ENCODE measurements at places on chromosomes 1 and 21. TPM values are rescaled to one million over a fixed set of nuclear protein-coding genes. Genes with fewer than 3 reads are reported as not detected.
A peak's percentile ranks its signal among the peaks of the same experiment; 100 is the strongest.

- H3K36me3 ChIP-seq = no peaks in the 10 kb centered on the region
- peak overlapping the region; percentile 13 for H3K4me3 ChIP-seq
- no peak for DNase-seq
Observed at GRCh38 chr1:197915862-197916499, 1.2 kb upstream of the LHX9 start.

- no peaks in the 10 kb centered on the region for H3K27me3 ChIP-seq
- H3K4me3 ChIP-seq = peak overlapping the region; percentile 46
- H3K27ac ChIP-seq = peak overlapping the region; percentile 80
- DNase-seq = peak; percentile 93
- peaks cover 18% of the 10 kb centered on the region for H3K4me1 ChIP-seq
- H3K36me3 ChIP-seq = no peaks in the 10 kb centered on the region
Observed at GRCh38 chr1:94854458-94855306, 34.5 kb downstream of the SLC44A3 start.

- DNase-seq = no peak
- no peak overlapping the region for H3K27ac ChIP-seq
- H3K4me3 ChIP-seq = no peak overlapping the region
Observed at GRCh38 chr1:234889643-234890042, 239.0 kb downstream of the TOMM20 start.

GRCh38 chr1:53585565-53585964 is 126.4 kb downstream of the DMRTB1 start:
- peak; percentile 15 for DNase-seq
- no peak overlapping the region for H3K27ac ChIP-seq
- H3K36me3 ChIP-seq = no peaks in the 10 kb centered on the region
- no peaks in the 10 kb centered on the region for H3K27me3 ChIP-seq

- no peak overlapping the region for H3K27ac ChIP-seq
- DNase-seq = no peak
- H3K36me3 ChIP-seq = peaks cover 87% of the 10 kb centered on the region
- H3K4me1 ChIP-seq = no peaks in the 10 kb centered on the region
Observed at GRCh38 chr1:154265586-154265985, 6.8 kb upstream of the HAX1 start.

Gene TMCC2
- total RNA-seq = 4.3 TPM

Gene GPR52
- total RNA-seq = 1.6 TPM

Gene KCNJ10
- not detected for total RNA-seq

Gene CIART
- 24.0 TPM for total RNA-seq

Measured in suprapubic skin (tissue), 4 donors.